ENCODE measurements at places on chromosomes 11 and 22.

DNA sequence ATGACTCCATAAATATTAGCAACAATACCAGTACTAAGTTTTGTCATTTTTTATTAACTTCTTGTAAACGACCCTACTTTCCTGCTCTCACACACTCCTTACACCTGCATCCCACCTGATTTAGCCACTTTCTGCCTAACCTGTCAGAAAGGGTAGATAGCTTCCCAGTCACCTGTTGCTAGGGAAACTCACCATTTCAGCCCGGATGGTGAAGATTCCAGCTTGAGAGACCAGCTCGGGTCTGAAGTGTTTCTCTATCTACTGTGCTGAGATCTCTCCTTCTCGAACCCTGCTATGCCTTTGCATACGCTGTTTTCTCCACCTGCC lies at the start of gene PARVG:
PARVG (plus strand) TSS at position 220 of the 327 bp plus-strand sequence. CDS start 2,405 bp downstream, outside the sequence.
- DNase-seq, result no peak

DNA sequence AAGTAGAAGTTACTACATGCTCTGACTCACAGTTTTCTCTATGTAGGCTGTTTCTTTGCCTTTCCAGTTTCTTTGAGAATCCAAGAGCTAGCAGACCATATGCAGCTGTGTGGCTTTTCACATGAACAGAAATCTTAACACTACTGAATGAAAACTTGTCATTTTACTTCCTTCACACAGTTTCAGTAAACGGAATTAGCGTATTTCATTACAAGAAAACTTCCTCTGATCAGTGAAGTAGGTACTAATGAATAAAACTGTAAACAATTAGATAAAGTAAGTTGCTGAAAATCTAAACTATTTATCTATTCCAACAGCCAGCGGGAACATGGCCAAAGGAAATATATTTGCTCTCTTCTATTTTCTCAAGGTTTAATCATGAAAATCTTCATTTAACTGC lies 953.2 kb downstream of the LRRC4C start:
- no peak for DNase-seq

GRCh38 chr11:130413405-130414106 lies 14.9 kb downstream of the ADAMTS8 start:
- no peak for DNase-seq

DNA sequence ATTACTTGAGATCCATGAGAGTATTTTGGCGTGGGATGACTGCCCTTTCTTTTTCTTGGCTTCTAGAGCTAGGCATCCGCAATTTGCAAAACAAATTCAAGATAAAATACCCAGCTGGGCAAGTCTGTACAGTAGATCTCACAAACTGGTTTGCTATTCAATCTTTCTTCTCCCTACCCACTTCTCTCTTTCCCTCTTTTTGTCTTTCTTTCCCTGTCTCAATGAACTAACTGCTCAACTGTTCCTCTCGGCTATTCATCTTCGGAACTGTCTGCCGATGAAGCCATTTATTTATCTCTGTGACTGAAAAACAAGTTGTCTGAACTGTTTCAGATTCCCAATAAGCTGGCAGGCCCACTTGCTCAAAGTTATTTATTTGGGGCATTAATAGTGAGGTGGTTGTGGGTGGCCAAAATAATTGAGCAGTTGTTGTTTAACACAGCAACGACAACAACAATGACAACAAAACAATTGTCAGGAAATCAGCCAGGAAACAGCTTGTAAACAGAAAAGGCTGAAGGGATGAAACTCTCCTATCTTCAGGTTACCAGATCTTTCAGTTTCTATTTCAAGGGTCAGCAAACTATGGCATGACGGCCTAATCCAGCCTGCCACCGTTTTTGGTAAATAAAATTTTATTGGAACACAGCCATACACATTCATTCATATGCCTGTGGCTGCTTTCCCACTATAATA lies 76.0 kb upstream of the MTMR2 start:
- DNase-seq, result no peak

DNA sequence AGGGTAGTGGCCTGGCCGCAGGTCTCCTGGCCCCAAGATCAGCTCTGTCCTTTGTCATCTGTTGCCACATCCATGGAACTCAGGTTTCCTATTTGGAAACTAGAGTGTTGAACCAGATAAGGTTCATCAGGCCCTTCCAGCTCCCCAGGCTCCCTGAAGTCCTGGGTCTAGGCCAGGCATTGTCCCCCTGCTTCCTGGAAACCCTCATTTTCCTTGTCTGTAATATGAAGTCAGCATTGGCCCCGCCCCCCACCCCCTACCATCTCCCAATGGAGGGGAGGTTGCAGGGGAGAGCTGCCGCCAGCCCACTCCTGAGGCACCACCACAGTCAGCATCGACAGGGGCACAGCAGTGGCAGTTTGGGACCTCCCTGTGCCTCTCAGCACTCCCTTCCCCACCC lies 9.0 kb upstream of the MS4A10 start:
- no peak for DNase-seq
